ENCODE measurements at places on chromosomes 12 and 14.
A peak's percentile ranks its signal among the peaks of the same experiment; 100 is the strongest.

DNA sequence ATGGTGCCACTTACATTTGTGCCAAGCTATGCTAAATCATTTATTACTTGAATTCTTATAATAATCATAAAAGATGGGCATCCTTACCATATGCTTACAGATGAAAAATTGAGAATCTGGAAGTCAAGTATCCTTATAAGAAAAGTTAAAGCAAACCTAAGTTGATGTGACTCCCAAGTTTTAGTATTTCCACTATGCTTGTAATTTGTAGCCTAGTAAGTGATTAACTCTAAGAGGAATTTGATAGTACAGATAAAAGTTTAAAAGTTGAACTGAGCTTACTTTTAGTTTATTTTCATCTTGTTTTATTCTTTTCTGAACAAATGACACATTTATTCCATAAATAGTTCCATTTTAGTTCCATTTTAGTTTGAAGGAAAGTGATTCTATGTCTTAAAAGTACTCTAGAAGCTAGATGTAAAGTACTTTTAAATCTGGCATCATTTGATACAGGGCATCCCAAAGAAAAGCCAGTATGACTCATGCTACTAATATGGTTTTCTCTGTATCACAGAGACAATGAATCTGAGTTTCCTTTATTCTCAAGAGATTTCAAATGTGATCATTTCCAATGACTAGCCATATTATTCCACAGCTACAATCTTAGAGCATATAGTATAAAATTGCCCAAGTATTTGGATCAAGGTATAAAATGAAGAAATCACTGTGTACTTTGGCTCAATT lies 596.0 kb downstream of the SLC16A7 start:
- no peak for DNase-seq

DNA sequence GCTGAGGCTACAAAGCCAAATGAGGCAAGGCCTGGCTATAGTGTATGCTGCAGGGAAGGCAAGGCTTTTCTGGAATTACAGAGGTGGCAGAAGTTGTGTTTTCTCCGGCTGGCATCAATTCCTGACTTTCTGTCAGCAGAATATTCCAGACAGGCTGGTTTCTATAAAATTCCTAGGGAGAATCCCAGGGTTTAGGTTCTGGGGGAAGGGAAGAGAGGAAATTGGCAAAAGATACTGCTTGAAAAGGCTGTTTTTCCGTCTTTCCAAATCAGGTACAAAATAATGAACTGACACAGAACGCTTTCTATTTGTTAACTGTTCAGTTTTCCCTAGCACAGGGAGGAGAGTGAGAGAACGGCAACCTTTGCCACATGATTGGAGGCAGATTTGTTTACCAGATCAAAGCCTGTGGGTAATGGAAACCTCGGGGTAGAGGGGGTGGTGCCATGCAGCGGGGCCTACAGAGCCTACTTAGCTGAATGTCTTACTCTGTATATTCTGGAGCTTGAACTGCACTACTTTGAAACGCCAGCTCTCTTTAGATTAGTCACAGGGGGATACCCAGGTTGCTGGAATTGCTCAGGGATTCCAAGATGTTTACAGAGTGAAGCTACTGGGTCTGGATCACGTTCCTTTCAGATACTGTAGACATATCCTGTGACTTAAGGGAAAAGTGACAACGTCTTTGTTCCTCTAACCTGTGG lies 65.8 kb upstream of the DACT1 start:
- peak; percentile 17 for DNase-seq

- no peak for DNase-seq
These were observed 49.5 kb upstream of the NUAK1 start for GRCh38 chr12:106188256-106188655.

GRCh38 chr14:59020382-59020781 lies 168.1 kb upstream of the DAAM1 start:
- no peak for DNase-seq

DNA sequence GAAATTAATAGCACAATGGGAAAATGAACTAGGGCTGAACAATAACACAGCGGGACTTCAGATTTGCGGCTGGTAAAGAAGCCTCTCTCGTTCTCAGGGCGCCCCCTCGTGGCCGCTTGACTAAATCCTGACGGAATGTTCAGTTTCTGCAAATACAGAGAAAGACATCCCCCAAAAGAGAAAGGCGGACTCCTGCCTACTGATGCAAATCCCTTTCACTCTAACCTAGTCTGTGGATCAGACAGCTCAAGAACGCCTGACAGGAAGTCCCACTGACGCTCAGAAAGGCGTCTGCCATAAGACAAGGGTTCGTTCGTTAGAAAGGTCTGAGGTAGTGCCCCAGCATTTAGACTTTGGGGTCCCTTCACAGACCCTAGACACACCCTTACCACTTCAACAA lies 2.5 kb downstream of the NUAK1 start:
- peak; percentile 52 for DNase-seq

- DNase-seq, result no peak
These were observed 155.2 kb downstream of the TTC7B start for GRCh38 chr14:90660865-90661570.

DNA sequence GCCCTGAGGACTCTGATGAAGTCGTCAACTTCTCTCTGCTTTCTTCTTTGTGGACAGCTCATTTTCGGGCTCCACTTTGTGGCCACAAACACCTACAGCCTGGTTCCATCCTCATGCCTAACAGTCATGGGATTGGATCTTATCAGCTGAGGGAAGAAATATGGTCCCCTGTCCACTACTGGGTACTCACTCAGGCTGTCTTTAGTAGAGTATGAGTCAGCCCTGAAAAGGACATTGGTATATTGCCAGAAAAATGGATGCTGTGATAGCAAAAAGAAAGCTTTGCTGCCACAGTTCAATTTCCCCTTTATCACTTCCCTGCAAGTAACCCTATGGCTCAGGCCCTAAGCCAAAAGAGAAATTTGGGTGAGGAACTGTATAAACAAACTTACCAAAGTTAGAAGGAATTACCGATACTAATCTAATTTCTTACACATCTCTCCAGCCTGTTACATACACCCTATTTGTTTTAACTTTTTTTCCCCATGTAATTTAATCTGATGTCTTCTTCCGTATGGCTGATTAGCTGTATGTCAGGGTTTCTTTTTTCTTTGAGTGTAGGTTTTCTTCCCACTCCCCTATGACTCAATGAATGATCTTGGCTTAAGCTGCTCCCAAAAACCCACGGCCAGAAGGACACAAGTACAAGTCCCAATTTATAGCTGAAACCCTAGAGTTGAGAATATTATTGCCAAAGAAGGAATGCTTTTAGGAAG lies 29.1 kb downstream of the MTHFD1 start:
- DNase-seq, result no peak

DNA sequence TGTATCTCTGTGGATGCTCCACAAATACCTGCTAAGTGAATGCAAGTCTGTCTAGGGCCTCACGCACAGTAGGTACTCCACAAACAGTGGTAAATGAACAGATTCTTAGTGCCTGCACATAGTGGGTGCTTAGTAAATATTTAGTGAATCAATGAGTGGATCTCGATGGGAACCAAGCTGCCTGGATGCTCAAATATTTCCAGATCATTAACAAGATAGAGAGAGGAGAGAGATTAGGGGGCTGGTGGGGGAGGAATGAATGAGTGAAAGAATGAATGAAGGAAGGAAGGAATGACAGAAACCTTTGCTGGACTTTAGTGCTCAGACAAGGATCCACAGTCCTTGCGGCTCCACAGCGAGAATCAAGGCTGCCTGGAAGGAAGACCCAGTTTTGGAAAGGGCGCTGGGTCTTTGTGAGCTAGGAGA lies 118.2 kb downstream of the SCARB1 start:
- no peak for DNase-seq

DNA sequence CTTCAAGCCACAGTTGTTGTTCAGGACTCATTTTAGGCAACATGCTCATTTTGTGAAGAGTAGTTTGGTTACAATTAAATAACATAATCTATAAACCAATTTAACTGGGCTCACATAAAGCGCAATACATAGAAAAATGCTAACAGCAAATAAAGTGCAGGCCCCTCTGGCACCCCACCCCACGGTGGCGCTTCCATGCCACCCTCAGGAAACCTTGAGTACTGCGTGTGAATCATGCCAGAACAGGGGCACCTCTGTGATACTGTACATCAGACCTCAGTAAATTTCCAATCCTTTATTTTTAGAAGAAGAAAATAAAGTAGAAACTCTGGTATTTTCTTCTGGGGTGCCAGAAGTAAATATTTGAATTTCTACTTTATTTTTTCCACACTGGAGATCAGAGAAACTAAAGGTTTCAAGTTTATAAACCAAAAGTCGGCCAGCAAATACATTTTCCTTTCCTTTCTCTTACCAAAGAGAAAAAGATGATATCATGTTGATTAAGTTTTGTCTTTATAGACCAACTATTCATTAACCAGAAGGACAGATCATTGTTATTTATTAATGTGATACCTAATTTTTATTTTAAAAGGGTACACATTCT lies 316.8 kb downstream of the PAWR start:
- DNase-seq, result no peak

DNA sequence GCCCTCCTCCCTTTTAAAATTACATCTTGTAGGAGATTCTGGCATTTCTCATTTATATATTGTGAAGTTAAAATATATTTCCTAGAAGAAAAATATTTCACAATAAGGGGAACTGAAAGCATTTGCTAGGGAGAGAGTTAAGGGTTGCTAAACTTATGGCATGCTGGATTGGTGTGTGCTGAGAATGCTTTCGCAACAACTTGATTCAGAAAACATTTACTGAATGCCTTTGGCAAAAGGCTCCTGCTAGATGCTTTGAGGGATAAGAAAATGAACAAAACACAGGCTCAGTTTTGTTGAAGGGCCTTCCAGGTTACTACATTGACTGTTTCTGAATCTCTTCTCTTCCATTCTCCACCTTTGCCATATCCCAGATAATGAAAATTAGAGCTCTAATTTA lies 67.5 kb downstream of the DIP2B start:
- DNase-seq, result no peak

- peak; percentile 38 for DNase-seq
These were observed 19.6 kb downstream of the POMT2 start for GRCh38 chr14:77301103-77301502.

- peak; percentile 69 for DNase-seq
These were observed 9.8 kb downstream of the CPNE6 start for GRCh38 chr14:24080888-24081738.

DNA sequence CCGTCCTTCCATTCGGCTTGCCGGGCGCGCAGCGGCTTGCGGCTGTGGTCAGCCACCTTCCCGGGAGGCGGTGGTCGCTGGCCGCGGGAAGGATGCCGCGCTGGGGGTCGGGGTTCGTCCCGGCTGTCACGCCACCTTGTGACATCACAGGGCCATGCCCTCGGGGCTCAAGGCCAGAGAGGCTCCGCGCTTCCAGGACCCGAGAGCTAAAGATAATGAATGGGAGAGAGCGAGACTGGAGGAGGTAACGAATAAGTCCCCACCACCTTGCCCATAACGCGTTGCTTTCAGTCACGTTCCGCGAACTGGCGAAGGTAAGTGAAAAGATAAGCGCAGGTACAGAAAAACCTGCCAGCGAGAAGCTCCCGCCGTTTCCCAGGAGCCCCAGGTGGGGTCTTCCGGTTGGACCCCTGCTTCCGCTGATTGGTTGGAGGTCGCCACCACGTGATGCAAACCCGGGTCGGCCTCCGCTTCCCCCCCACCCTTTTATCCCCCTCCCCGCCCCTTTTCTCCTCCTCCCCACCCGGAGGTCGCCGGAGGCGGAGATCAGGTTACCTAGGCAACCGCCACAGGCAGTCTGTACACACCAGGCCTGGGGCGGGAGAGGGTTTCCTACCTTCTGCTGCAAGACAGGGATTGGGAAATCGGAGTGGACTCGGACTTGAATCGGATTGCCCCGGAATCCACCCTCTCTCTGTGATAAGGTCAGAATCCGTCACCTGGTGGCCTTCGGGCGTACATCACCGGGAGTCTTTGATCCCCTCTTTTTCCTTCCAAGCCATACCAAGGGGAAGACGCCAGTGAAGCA lies at the start of gene LRRC9:
Gene LRRC9 (plus strand): TSS at position 575 of the 808 bp plus-strand sequence.
- DNase-seq, result peak; percentile 83

DNA sequence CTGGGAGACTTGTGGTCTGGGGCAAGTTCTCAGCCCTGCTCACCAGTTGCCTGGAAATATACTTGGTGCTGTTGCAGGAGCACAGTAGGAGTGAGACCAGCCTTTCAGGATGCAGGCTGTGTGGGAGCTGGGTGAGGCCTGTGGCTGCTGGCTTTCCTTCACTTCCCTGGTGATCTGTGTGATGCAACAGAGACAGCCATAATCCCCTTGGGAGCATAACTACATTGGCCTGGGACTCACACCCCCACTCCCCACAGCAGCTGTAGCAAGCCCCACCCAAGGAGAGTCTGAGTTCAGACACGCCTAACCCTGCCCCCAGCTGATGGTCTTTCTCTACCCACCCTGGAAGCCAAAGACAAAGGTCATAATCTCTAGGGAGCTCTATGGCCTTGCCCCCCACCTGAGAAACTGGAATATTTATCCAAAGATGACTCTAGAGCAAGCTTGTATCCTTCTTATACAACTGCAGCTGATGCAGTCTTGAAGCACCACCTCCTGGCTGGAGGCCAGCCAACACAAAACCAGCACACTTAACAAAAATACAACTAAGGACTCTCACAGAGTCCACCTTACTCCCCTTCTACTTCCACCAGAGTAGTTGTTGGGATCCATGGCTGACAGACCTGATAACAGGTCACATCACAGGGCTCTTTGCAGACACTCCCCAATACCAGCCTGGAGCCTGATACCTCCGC lies 190.4 kb upstream of the CPNE8 start:
- no peak for DNase-seq

- no peak for DNase-seq
These were observed 199.1 kb downstream of the GLT1D1 start for GRCh38 chr12:129052373-129052772.

- no peak for DNase-seq
These were observed 368.8 kb downstream of the TMEM121 start for GRCh38 chr14:105894978-105895881.

DNA sequence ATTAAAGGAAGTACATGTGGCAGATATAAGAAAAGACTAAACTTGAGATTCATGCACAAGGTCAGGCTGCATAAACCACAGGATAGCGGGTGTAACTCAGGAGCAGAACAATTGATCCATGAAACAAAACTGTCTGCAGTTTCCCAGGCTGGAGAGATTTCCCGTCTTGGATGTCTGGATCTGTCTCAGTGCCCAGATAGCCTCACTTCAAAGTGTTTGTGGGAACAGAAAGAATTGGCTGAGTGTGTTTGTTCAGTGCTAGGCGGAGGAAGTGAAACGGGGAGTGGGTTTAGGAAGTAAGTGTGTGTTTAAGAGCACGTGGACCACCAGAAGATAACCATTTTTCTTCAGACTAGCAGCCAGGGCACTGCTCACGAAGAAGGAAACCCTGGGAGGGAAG lies 1.4 kb upstream of the RNASE10 start:
- no peak for DNase-seq

GRCh38 chr12:10030446-10030845 lies at the start of gene CLEC9A:
TSS of gene CLEC9A (plus strand) at chr12:10030682. CDS start at chr12:10052688, 22,006 bp downstream.
- no peak for DNase-seq

Measured in Jurkat, Clone E6-1 (cell line).